ENCODE measurements at places on chromosomes 7 and 10.

DNA sequence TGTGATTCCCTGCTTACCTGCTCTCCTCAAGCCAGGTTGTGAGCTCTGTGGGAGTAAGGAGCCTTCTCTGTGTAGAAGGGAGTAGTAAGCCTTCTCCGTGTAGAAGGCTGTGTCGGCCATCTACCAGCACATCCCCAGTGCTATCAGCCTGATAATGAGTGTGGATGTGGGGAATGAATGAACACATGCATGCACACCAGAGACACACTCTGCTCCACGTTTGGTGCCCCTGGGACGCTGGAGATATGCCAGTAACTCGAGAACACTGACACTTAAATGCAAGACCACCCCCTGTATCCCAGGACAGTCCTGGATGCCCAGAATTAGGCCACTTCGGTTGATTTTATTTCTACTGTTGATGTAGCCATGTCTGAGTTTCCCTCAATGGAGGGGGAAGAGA lies 21.1 kb upstream of the GPR26 start:
- no peak for DNase-seq

DNA sequence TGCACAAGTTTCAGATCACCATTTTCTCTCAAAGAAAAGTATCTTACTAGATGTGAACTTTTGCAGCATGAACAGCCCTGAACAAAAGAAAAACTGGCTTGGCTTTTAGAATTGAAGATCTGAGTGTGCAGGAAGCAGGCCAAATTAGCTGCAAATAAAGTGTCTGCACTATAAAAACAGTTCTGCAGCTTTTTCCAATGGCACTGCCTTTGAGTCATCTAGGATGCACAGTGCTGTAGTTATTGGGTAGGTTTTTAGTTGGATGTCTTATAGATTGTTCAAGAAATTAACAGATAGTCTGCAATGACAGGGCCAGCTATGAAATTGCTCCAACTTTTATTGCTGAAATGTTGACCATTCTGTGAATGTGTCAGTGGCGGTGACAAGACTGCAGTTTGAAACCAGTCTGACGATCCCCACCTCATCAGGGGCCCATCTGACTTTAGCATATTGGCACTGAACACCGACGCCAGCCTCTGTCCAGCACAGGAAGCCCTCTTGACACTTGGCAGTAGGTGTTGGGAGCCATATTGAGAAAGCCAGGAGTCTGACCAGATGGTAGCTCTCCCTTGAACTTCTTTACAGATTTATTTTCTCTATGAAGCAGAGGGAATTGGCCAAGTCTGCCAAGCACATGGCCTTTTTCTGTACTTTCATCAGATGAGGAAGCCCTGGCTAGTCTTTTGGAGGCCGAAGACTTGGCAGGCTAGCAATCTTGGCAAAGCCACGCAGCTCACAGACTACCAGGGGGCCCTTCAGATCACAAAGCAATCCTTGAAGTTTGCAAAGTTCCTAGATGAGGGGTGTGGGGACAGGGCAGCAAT lies 490.6 kb downstream of the NEBL start:
- no peak for DNase-seq

DNA sequence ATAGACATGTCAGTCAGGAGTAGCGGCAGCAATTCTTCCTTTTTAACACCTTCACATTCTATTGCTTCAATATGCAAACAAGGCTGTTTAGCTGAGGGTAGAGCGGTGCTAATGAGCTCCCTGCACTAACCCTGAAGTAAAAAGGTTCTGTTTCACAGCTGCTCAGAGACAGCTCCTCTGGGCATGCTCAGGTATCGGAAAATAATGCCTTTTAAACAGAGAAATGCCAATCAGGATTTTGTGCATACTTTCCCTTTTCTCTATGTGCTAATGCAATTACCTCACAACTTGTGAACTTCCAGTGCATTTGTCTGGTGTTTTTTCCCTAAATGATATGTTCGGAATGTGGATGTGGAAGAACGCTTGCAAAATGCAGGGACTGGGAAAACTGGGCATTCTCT lies 307.7 kb upstream of the FZD8 start:
- DNase-seq = no peak

GRCh38 chr10:124003070-124003419 lies 90.4 kb downstream of the CHST15 start:
- peak; percentile 5 for DNase-seq

- no peak for DNase-seq
These were observed 389.1 kb upstream of the COBL start for GRCh38 chr7:51705701-51706100.

DNA sequence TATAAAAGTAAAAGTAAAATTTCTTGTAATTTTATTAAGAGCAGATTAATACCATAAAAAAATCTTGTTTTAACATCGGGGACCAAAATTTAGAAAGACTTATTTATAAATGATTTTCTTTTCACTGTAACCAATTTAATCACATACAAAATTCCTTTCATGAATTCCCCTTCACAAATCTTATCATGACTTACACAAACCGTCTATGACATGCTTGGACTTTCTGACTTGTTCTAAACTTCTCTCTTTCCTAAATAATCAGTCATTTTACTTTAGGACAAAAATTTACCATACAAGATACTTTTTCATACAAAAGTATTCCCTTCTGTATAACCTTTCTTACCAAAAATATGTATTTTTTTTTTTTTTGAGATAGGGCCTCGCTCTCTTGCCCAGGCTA lies 9.3 kb downstream of the CROT start:
- DNase-seq = no peak

DNA sequence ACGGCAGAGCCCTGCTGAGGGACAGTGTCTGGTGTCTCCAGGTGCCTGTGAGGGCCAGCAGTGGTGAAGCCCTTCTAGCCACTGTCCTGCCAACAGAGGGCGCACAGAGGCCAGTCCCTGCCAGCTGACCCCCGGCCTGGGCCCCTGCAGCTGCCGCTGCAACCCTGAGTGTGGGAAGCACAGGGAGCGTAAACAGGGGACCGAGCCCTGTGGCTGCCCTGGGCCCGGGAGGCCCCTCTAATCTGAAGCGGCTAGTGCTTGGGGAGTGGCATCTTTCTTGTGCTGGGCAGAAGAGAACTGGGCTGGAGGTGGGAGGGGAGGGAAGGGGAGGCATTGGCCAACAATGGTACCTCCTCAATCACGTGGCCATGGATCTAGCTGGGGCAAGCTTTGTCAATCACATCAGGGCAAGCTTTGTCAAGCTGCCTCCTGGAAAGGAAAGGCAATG lies 34.6 kb downstream of the TRIM8 start:
- no peak for DNase-seq

DNA sequence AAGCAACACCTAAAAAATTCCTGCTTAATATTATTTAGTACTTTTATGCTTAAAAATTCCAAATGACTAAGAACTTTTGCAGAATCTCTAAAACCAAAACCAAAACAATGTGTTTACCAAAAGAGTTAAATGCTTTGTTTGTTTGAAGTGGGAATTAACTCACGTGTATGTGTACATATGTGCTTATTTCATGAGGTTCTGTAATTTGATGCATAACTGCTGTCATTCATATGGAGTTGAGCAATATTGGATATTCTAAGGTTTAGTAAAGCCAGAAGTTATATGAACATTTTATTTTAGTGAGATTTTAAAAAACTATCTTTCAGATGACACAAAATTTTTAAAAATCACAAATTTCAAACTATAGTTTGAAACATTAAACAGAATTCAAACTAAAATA lies 157.1 kb downstream of the PIP4K2A start:
- no peak for DNase-seq

GRCh38 chr7:45217358-45217757 lies 59.8 kb downstream of the RAMP3 start:
- DNase-seq = no peak

DNA sequence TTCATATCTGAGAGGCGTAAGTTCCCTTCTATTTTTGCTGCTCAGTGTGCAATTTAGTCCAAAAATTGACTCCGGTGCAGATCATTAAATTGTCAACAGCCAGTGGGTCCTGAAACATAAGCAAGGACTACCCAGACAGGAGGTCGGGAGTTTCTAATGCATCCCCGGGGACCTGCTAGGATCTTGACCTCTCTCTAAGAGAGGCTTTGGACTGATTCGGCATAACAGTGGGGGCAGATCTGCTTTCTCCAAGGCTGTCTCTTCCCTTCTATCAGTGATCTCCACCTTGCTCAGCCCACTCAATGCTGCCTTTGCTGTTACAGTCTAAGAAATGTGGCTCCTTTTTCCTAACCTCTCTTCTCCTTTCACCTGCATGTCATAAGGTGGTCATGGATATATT lies 199.1 kb upstream of the NRP1 start:
- no peak for DNase-seq
